Neural progenitor cell (in vitro differentiated cells): ENCODE measurements at places on chromosomes 4 and X. TPM values are rescaled to one million over a fixed set of nuclear protein-coding genes. Genes with fewer than 3 reads are reported as not detected.
A peak's percentile ranks its signal among the peaks of the same experiment; 100 is the strongest.

DNA sequence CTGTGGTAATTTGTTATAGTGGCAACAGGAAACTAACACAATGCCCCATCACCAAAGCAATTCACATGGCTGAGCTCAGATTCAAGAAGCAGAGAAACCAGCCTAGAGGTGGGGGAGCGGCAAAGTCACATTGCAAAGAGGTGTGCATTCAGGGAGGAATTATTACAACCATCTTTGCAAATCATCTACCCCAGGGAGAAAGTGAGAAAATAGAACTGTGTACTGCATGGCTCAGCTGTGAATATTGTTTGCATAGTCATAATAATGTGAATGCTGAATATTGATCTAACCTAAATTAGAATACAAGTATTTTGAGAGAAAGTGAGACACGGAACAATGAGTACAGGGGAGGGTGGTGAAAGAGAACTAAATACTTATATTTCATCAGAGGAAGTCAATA is 387.9 kb downstream of the BCOR start:
- no peak for DNase-seq

- peak; percentile 87 for DNase-seq
Measured at GRCh38 chrX:133649651-133650050, 234.4 kb upstream of the GPC4 start.

ARFIP1 gene
- total RNA-seq, result 46.1 and 68.0 TPM in 2 replicates

NLRP2B gene
- not detected in 2 replicates for total RNA-seq

DNA sequence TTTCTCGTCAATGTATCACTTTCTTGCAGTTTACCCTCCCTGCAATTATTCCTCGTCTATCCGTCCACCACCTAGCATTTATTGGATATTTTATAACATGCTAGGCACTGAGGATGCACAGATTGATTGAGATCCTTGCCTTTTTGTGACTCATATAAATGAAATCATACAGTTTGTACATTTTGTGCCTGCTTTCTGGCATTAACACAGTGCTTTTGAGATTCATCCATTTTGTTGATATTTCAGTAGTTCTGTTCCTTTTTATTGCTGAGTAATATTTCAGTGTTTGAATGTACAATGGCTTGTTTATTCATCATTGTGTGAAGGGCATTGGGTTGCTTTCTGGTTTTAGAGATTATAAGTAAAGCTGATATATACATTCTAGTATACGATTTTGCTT is 841 bp downstream of the TBC1D19 start:
- no peak for DNase-seq

PAGE4 gene
- total RNA-seq, result not detected in 2 replicates

CNGA1 gene
- 0.37 and 1.5 TPM in 2 replicates for total RNA-seq

CXCL10 gene
- total RNA-seq, result not detected in 2 replicates

DNA sequence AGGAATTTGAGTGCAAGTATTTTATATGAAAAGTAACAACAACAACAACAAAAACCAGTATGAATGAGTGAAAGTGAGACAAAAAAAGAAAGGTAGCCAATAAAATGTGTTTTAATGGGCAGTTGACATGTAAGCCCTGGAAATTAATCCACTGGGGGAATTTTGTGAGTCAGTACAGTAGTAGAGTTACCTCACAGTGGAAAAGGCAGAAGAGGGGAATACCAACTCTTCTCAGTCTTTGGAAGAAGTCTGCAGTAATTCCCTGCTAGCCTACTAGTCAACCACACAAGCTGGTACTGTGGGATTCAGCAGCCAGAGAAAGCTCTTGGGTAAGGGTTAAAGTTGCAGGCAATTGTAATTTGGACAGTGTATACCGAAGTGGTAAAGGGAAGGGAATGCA is 76.3 kb upstream of the IL15 start:
- DNase-seq, result no peak

DNA sequence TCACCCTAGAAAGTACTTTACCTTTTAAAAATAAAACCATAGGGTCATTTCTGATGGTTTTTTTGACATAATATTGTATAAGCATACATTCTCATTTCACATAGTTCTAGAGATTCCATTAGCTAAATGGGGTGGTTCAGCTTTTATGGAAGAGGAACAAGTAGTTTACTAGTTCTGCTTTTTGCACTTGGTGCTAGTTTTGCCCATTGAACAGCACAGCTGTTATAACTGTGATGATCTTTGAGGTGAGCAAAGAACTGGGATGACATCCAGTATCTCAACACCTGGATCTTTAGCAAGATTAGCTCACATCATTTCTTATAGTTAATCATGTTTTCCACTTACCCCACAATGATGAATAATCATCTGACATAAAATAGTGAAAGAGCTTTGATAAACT is 40.9 kb downstream of the MOB1B start:
- no peak for DNase-seq

CLNK gene
- total RNA-seq, result not detected in 2 replicates

SMIM43 gene
- total RNA-seq, result 0.06 TPM in 1 of 2 replicates, not detected in the other

DNA sequence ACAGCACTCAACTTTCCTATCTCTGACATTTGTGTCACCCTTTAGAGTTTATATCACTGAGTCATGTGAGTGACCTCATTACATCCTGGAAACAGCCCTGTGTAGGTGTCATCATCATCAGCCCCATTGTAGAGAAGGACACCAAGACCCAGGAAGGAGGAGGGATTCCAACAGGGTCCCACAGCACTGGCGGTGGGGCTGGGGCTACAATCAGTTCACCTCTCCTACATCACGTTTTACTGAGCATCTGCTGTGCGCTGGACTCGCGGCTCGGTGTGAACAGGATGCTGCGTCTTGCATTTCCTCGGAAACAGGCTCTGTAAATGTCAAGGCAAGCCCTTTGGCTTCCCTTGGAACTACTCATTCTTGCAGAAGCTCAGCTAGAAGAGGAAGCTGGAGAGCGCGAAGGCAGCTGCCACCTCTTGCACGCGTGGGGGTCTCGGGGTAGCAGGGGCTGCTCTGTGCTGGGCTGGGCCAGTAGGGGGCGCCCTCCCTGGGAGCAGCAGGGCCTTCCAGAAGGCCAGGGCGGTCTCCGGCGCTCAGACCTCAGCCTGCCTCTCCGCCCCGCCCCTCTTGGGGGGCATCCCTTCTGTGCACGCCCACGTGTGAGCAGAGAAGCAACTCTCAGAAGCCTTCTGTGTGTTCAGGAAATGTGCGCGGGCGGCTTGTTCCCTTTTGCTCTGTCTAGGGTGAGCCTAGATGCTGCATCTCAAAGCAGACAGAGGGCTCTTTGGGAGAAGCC is 29.0 kb downstream of the REELD1 start:
- peak; percentile 27 for DNase-seq

GPC3 gene
- total RNA-seq, result 968 and 1,039 TPM in 2 replicates

- DNase-seq, result no peak
Measured at GRCh38 chr4:100738196-100739165, 220.7 kb upstream of the EMCN start.

FABP2 gene
- total RNA-seq, result not detected in 2 replicates

DNA sequence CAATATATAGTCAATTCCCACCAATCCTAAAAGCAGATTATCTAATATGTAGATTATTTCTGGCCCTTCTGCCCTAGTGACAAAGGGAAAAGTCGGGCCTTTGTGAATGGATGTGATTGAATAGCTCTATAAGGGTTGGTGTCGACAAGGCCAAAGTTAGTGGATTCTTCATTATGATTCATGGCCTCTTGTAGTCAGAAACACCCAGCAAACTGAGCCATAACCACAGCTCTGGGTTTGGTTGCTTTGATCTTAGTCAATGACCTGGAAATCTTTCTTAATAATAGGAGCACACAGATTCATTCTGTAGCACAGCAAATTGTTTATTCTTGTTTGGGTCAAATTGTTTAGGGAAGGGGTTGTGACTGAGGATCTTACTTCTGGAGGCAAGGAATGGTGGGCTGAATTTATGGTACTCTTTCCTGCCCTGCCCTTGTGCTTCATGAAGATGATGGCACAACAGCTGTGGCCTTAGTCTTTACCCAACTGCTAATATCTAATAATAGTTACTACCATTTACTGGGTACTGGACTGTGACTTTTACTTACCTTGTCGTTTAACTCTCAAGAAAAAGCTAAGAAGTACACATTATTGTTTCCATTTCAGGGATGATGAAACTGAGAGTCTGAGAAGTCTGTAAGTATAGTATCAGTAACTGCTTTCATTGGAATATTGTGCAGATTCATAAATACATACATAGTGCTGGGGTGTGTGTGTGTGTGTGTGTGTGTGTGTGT is 74.0 kb downstream of the AFF2 start:
- DNase-seq, result no peak

CCDC110 gene
- total RNA-seq, result 0.93 and 2.0 TPM in 2 replicates

HPSE gene
- 0.28 and 0.73 TPM in 2 replicates for total RNA-seq

TNMD gene
- not detected in 2 replicates for total RNA-seq

SOWAHB gene
- total RNA-seq, result 0.06 and 0.11 TPM in 2 replicates

PASD1 gene
- total RNA-seq, result not detected in 2 replicates

KIAA1210 gene
- total RNA-seq, result not detected in 2 replicates

GJB1 gene
- not detected in 2 replicates for total RNA-seq

- peak; percentile 80 for DNase-seq
Measured at GRCh38 chr4:76087007-76087769, 12.7 kb downstream of the ART3 start.

GAGE12H gene
- total RNA-seq, result not detected in 2 replicates

FGFBP2 gene
- total RNA-seq, result 0.15 and 1.6 TPM in 2 replicates

PRDM5 gene
- total RNA-seq, result 36.2 and 51.7 TPM in 2 replicates

- peak; percentile 9 for DNase-seq
Measured at GRCh38 chr4:98688411-98689290, 30.2 kb upstream of the TSPAN5 start.

- no peak for DNase-seq
Measured at GRCh38 chr4:158420782-158421181, 100.9 kb upstream of the RXFP1 start.

SH3D19 gene
- 38.3 and 39.3 TPM in 2 replicates for total RNA-seq

DNA sequence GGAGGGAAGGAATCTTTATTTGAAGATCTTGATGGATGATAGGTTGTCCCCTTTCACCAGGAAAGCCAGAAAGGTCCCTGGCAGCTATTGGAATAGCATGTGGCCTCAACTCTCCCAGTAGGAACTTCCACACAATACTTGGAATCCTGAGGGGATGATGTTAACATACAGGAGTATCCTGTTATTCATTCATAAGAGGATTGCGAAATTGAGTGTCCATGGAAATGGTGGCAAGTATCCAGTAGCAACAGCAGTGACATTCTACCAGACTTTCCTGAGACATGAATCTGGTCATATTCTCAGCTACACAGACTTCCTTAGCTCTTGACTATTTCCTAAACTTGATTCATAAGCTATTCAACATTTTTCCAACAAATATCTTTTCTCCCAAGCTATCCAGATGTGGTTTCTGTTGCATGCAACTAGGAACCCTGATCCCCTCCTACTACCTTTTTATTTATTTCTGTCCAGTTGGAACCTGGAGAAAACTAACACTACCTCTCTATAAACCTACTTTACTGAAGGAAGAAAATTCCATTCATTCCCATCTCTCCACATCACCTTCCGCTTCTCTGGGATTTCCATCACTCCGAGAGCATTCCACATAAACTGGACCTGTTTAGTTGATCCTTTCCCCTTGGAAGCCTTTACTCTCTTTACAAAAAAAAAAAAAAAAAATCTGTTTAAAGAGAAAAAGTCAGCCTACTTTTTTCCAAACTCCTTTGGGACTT is 101.8 kb downstream of the ANXA5 start:
- no peak for DNase-seq

DNA sequence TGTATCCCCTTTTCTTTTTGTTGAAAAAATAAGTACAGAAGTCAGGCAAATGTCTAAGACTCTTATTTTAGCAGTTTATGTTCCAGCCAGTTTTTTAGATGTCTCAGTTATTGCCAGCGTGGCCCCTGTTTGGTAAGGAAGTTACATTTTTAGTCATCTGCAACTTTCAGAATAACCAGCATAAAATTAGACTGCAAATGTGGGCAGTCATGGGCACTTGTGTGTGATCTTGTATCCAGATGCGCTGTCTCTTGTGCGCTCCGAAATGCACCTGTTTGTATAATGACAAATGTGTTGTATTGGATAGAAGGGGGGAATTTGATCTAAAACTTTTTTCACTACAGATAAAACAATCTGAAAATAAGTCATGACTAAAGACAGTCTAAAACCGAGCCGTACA is 44.3 kb upstream of the CLCN4 start:
- no peak for DNase-seq

DNA sequence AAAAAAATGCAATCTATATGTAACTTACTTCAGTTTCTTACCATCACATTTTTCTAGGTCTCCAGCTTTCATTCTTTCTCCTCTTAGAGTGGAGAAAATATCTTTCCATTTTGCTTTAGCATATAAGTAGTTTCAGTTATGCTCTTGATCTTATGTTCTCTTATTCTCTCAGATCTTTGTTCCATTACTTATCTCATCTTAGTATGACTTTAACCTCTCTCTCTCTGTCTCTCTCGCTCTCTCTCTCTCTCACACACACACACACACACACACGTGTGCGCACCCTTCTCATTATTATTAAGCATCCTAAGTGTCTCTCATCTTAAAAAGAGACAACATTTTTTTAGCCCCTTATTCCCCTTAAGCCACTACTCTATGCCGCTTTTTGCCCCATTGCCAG is 92.8 kb downstream of the FAAH2 start:
- DNase-seq, result no peak

BBS7 gene
- 26.8 and 39.7 TPM in 2 replicates for total RNA-seq

SULT1B1 gene
- not detected in 2 replicates for total RNA-seq

RHOXF1 gene
- not detected in 2 replicates for total RNA-seq

DNA sequence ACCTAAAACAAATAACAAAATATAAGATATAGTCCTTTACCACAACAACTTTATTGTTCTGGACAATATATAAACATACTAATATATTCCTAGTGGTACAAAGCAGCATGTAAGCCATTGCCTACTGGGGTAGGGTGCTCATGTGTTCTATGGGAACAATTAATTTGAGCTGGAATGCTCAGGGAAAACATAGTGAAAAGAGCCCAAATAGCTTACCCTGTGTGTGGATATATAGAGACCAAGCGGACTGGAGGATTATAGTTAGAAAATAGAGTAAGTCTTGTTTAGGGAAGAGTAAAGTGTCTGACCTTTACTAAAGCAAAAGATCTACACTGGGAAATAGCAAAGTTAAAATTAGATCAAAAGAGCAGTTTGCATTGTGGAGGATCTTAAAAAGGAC is 64.8 kb downstream of the MAD2L1 start:
- no peak for DNase-seq

SSR4 gene
- total RNA-seq, result 58.4 and 112 TPM in 2 replicates

CENPVL3 gene
- 4.6 and 6.2 TPM in 2 replicates for total RNA-seq

GRCh38 chr4:123110147-123110546 is 187.8 kb upstream of the NUDT6 start:
- DNase-seq, result no peak

DNA sequence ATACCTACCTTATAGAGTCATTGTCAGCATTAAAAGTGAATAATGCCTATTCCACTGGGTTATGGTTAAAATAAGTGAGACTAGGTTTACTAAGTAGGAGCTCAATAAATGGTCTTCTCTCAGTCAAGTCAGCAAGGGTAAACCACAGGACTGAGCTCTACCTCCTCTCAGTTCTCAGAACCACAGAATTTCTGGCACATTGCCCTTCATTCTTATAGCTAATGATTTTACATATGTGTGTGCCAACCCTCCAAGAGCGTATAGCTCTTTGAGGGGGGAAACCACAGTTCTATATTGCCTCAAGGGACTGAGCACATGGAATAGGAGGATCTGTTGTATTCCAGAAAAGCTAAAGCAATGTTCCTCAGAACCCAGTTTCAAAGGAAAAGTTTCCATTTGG is 124.8 kb downstream of the ATG4A start:
- DNase-seq, result no peak
